ENCODE measurements at places on chromosomes 6 and 20.

DNA sequence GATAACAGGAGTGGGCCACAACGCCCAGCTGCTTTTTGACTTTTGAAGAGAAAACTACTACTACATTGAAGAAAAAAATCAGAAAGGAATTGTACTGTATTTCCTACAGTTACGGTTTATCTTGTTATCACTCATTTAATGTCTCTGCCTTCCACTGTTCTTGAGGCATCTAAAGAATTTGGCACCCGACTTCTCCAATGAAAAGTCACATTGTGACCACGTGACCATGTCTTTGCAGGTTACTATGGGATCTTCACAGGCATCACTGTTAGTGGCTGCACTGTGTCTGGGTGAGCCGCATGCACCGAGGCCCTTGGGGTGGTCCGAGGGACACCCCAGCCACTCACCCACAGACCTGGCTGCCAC lies 26.8 kb downstream of the RRBP1 start:
- DNase-seq, result no peak

GRCh38 chr6:75748003-75748742 lies 866 bp upstream of the MYO6 start:
- no peak for DNase-seq

DNA sequence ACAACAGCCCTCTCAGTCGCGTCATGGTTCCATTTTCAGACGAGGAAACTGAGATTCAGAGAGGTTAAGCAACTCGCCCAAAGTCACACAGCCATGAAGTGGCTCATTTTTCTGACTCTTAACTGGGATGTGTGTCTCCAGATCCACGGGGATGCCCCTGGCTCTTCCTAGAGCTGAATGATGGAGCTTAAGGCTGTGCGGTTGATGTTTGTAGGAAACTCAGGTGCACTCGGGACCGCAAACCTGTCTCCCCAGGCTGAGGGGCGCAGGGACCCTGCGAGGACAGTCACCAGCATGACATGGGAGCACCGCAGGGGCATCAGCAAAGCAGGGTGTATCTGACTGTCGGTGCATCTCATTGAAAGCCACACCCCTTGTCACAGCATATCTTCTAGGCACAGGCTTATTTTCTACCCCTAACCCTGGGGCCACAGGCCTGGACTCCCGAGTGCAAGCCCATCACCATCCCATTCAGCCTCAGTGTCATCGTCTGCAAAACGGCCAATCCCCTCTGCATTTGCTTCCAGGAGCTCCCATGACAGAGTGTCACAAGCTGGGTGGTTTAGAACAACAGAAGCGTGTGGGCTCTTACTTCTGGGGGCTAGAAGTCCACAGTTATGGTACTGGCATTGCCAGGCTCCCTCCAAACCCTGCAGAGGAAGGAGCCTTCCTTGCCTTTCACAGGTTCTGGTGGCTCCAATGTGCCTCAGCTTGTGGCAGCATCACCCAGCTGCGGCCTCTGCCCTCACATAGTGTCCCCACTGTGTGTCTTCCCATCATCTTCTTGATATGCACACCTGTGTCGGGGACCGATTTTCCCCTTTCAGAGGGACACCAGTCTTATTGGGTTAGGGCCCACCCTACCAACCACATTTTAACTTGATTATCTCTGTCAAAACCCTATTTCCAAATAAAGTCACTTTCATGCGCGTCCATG lies 9.9 kb upstream of the ARHGAP40 start:
- no peak for DNase-seq

DNA sequence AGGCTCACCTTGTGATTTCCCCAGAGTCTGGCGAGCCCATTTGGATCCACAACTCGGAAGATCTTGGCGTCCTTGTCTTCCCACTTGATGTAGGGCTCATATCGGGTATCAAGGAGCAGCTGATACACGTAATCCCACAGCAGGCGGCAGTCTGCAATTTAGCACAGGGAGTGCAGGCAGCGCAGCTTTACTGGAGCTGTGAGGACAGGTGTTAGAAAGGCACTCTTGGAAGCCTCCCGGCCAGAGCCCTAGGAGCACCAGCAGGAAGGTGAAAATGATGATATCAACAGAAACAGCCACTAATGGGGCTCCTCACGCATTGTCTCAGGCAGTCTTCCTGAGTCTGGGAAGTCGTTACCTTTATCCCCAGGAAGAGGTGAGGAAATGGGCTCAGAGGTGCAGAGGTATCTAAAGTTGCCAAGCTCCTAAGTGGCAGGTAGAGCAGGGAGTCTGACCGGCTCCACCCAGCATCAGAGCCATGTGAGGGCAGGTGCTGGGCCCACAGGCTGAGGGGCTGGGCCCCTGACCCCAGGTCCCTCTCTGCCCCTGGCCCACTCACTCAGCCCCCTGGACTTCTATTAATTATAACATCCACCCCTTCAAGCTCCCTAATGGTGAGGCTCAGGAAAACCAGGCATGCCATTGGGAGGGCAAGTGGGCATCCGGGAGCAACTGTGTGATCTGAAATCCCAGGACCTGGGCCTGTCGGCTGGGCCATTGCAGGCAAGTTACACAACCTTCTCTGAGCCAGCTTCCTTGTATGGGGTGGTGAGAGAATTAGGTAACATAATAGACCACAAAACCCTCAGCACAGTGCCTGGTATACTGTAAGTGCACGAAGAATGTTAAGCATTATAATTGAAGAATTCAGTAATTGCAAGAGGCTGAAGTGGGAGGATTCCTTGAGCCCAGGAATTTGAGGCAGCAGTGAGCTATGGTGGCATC lies 18.3 kb downstream of the ETV7 start:
- no peak for DNase-seq

DNA sequence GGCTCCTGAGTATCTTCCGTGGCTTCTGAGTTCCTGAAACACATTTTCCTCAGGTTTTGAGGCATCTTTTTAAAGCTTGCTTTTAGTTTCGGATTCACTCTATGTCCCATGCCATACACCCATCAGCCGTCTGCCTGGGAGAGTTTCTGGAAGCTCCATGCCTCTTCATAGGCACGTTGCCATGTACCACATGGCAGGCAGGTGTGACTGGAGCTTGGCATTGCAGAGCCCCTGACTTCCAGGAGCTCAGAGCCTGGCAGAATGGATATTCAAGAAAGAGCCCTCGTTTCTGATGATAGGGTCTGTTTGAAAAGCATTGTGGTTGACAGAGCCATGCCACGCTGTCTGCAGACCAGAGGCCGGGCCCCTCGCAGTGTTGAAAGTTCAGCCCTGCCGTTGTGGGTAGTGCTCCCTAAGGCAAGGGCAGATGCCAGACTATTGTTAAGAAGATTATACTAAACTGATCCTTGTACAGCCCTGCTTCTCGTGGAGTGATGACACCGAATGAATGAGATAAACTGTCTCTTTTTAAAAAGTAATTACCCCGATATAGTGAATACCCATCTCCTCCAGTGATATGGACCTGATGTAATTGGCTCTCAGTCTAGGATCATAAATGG lies 100.0 kb downstream of the RPP40 start:
- no peak for DNase-seq

GRCh38 chr6:62086047-62086446 lies 200.0 kb downstream of the KHDRBS2 start:
- DNase-seq, result no peak

DNA sequence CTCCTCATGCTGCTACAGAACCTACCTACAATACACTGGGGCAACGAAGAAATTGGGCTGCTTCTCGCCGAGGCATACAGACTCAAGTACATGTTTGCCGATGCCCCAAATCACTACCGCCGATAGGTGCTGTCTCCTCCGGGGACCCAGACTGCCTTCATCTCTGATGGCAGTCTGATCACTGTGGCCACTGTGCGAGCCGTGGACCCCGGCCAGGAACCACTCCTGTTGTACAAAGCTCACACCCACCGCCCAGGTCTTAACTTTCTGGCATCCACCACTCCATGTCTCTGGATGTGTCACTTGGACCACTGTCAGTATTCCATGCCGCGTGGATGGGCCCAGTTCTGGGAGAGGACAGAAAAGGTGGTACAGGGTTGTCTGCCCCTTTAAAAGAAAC lies 22.7 kb upstream of the RNF8 start:
- no peak for DNase-seq

DNA sequence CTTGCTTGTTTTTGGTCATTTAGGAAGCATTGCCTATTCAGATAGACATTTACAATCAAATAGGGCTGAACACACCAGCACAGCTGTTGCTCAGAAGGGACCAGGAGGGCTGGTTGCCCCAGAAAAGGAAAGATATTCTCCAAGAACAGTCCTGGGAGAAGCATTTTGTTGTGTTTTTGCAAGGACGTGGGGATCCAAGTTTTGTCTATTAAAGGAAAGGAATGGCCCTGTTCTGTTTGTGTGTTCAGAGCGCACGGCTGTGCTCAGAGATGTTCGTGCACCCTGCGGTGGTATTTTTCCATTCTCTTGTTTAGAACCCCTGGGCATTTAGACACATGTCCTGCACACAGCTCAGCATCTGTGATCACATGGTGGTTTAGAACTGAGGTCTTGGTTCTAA lies 82.5 kb downstream of the TXNDC5 start:
- DNase-seq, result no peak

All from NCI-H1436 treated with DMSO at 0.1 percent for 48 hours (cell line).